ENCODE measurements at places on chromosomes 7 and 10.
A peak's percentile ranks its signal among the peaks of the same experiment; 100 is the strongest.

GRCh38 chr10:13706604-13707003 lies 119.8 kb downstream of the PRPF18 start:
- DNase-seq = no peak

DNA sequence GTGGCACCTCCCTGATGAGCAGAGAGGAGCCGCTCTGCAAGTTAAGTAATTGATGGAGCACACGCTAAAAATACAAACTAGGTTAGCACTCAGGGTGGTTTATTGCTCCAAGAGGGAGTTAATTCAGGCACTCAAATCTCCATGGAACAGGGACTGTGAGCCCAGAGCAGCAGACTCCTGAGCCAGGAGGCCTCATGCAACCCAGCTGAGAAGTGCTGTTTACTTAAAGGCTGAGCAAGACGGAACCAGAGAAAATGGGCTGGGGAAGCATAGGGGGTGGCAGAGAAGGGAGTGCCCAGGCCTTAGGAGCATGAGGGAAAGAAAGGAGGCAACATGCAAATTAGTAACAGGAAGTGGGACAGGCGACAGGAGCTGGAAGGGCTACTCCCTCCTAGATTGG lies 174.1 kb downstream of the KCNMA1 start:
- no peak for DNase-seq

DNA sequence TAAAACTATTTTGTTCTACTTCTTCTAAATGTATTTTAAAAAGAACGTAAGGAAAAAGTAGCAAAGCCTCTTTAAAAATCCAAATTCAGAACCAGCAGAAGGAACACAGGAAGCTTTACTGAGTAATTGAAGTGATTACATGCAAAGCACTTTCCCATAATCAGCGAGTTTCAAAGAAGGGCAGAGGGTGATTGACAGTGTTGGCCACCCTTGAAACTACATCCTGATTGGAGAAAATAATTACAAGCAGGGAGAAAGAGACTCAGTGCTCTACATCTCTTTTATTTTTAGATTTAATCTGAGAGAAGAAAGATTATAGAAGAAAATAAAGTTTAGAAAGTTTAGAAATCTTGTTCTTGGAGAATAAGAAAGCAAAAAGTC lies 20.3 kb upstream of the HGF start:
- no peak for DNase-seq

GRCh38 chr7:157318015-157318706 lies 18.6 kb upstream of the DNAJB6 start:
- DNase-seq = no peak

GRCh38 chr10:70765794-70766594 lies 19.2 kb downstream of the TBATA start:
- DNase-seq = no peak

GRCh38 chr10:8511026-8511425 lies 456.5 kb downstream of the GATA3 start:
- no peak for DNase-seq

- DNase-seq = no peak
Observed at GRCh38 chr7:73644688-73645286, 20.5 kb upstream of the MLXIPL start.

DNA sequence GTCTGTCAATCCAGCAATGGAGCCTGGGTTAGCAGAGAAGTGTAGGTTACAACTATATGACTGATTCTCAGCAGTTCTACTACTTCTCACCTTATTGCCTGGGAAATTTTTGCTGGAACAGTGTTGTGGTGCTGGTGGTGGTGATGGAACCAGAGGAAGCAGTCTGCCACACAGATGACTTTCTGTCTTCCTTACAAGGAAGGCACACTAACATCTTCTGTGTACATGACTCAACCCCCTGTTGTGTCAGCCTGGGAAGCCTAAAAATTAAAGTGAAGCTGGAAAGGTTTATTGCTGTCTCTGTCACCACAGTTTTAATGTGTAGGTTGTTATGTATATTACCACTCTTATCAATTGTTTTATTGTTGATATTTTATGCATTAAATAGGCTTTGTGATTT lies 40.3 kb downstream of the ANKRD7 start:
- no peak for DNase-seq

GRCh38 chr10:63171255-63171855 lies 38.2 kb downstream of the NRBF2 start:
- DNase-seq = peak; percentile 29
